Stimulated activated CD8-positive, alpha-beta memory T cell treated with anti-CD3 and anti-CD28 coated beads, Interleukin-7, amount 100 ng/mL, for 24 hours (primary cell): ENCODE measurements at places on chromosomes 5 and 9.

DNA sequence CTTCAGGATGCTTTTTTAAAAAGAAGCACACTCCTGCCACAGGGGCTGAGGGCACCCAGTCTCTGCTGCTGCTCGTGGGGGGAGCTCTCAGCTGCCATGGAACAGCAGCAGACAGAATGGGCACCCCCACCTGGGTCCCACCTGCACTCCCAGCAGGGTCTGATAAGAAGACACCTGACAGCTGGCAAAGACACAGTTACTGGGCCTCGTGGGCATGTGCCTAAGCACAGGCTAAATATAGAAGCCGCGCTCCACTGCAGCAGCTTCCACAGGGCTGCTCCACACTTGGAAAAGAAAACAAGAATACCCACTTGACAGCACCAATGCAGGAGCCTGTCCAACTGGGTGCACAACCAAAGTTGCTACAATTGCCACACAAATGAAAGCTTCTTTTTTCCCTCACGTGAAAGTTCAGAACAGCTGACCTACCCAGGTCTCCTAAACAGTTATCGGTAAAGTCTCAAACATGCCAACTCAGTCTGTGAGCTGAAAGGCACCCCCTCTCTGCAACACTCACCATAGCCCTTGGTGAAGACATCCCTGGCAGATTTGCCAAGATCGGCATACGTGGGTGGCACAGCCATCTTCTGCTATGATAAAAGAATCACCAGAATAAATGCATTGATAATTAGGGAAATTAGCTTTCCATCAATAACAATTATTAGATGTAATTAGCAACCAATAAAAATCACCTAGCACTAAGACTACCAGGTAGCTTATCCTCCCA is 12.2 kb downstream of the VDAC1 start:
- no peak for DNase-seq

DNA sequence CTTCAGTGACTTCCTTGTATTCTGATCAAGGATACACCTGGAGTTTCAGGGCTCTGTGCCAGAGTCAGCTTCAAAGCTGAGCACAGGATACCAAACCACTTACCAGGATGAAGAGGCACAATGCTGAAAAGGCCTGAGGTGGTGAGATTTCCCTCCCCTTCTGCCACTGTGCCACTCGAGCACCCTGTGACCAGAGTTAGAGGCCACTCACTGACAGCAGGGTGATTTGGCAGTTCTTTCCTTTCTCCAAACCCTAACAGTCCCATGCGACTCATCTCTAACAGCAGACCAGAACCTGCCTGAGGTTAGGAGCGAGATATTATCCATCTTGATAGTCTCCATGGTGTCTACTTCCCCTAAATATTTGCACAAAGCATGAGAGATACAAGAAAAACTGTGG is 1.8 kb downstream of the PLGRKT start:
- DNase-seq = no peak

GRCh38 chr9:34262971-34263370 is 66.1 kb downstream of the KIF24 start:
- no peak for DNase-seq

DNA sequence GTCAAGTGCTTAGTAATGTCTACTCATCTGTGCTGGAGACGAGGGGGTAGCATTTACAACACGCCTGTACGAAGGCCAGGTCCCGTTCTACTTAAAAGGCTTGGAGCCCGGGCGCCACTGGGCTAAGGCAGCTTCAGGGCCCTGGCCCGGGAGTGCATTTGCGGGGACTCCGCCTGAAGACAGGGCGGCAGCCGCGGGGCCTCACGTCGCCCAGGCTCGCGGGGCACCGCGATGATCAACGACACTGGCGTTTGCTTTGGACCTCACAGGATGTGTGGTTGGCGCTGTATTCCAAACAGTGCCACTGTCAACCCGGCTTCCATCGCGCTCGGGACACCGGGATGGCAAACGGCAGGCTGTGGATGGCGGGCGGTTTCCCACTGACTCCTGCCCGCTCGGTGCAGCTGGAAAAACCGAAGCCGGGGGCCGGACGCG is 1.1 kb upstream of the TENT4A start:
- no peak for DNase-seq

DNA sequence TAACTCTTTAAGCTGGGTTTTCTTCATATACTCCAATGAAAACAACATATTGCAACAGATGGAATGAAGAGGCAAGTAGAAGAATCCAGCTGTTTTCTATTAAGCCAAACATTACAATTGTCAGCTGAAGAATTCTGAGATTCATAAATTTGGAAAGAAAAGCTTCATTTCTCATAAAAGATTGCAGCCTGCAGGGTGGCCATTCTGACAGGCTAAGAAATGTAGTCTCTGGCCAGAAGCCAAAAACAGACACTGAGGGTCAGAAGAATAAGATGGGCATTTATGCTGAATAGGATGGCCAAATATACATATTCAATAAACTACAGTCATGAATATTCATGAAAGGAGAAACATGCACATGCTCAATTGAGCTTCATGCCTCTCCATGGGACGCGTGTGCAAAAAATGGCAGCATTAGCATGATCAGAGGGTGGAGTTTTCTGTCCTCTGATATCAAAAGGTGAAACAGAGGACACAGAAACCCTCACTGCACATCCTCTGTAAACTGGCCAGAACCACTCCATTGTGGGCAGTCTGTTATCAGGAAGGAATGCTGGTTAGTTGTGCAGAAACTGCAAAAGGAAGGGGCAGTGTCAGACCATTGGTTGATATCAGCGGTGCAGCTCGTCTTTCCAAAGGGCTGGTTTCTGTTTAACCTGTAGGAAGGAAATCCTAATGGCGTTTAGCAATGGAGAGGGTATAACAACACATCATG is 50.2 kb downstream of the FXN start:
- no peak for DNase-seq

DNA sequence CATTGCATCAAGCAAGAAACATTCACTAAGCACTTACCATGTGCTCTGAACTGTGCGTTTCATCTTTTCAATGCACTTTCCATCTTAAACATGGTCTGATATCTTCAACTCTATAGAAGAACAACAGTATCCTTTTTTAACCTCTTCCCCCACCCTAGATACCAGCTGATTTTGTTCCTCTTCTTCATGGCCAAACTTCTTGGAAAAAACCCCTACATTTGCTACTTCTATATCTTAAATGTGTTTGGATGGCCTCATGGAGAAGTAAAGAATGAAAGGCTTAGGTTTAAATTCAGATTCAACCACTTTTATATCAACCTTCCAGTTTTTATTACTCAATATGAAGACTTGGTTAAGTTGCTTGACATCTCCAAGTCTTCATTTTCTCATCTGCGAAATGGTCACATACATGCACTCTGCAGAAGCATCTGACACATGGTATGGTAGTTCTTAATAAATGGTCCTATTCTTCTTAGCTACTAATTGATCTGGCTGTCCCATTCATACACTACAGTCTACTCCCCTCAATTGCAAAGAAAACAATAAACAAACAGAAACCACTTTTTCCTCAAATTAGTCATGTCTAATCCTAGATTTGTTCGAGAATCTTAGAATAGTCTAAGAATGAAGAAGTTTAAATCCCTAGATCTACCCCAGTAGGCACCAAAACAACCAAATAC is 59.4 kb downstream of the FYB1 start:
- DNase-seq = no peak

DNA sequence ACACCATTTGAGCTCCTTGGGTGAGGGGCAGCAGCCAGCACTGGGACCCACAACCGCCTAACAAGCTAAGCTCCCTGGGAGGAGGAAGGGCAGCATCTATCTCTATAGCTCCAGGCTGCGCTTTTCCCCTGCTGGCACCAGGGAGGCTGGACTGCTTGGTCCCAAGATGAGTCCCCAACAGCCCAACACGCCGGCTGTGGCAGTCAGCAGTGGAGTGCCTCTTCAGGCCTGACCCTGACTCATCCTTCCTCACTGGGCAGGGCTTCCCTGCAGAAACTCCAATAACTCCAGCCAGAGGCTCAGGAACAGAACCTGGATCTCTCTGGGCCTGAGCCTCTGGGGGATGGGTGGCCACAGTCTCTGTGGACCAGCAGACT is 113.7 kb upstream of the ADAMTS16 start:
- no peak for DNase-seq

DNA sequence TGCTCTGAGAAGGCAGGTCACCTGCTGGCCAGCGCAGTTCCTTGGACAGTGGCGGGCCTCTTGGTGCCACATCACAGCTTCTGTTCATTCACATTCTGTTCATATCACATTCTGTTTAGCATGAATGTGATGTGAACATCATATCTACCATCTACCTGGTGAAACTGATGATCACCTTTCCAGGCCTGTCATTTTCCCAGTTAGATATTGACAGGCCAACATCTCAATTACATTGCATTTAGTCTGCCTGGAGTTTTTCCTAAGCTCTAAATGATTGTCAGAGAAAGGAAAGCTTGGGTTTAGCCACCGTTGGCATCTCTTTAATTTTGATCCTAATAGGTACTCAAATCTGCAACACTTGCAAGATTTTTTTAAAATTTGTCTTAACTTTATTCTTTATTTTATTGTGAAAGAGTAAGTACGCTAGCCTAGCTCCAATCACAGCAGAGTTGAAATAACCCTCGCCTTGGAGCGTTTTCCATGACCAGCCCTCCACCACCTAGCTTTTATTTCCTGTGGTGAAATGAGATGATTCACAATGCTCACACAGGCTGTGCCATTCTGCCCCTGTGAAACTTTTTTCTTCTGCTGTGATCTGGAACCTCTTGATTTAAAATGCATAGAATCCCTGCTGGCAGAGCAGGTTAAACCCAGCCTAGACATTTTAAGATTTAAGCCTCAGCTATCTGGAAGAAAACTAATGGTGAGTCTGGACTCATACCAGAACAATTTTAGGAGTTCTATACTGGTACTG is 225.0 kb downstream of the ESM1 start:
- no peak for DNase-seq

DNA sequence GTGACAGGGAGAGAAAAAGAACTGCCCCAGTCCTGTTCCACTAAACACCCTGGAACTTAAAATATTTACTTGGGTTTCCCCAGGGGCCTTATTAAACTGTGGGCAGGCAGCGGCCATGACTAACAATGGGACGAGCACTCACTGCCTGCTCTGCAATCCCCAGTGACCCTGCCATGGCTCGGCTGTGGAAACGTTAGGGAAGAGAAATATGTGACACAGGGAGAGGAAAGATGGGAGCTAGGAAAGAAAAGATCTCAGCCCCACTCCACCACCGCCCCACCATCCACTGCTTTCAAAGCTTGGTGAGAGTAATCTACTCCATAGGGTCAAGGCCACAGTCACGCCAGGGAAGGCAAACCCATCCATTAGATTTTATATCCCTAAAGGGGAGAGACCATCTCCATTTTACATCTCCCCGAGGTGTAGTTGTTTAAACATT is 117.6 kb downstream of the EFNA5 start:
- no peak for DNase-seq

DNA sequence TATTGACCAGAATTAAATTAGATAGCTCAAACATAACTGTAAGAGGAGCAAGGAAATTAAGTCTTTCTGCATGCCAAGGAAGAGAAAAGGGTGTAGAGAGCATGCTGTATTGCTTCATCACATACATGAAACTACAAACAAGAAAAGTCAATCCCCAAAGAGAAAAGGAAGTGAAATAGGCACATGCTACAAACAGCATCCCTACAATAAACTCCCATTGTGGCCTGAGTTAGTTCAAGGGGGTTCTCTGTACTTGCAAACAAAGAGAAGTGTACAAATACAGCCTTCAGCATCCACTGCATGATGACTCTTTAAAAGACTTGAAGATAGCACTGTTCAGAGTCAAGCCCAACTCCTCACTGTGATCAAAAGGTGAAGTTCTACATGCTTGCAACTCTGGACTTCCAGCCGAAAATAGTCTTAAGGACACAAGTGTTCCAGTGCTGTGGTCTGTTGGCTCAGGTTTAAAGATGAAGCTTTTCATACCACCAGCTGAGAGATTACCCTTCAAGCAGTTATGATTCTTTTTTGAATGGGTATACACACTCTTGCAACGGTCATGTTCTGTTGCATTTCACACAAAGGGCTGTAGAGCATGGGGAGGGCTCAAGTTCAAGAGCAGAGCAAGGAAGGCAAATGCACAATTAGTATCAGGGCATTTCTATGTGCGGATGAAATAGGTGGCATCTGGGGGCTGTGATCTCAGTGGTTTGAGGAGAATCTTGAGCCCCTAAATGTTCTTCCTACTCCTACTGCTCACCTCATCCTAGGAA is 534.5 kb downstream of the EBF1 start:
- no peak for DNase-seq

DNA sequence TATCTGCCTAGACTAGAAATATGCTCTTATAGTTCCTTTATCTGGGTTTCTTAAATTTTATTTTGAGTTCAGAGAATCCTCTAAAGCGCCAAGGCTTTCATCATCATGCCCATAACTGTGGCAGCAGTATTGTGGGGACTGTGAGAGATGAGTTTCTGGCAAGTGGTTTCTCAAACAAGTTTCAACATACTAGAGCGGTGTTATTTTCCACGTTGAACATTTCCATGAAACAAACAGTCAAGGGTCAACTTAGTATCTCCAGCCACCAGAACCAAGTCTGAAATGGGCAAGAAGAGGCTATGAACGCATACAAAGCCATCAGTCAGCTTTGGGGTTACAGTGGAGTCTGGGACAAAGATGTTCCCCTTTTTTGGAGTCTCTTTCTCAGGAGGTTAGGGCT is 40.3 kb downstream of the SERINC5 start:
- DNase-seq = no peak

- DNase-seq = no peak
Observed at GRCh38 chr5:36177154-36177553, 25.2 kb downstream of the SKP2 start.

- no peak for DNase-seq
Observed at GRCh38 chr9:1267141-1267570, 217.0 kb downstream of the DMRT2 start.
